ENCODE measurements at places on chromosomes 11 and 22. TPM values are rescaled to one million over a fixed set of nuclear protein-coding genes. Genes with fewer than 3 reads are reported as not detected.

CADM1 gene
- 0.52 TPM for total RNA-seq

FADD gene
- 37.7 TPM for total RNA-seq

TSKU gene
- 1.5 TPM for total RNA-seq

OR51G1 gene
- not detected for total RNA-seq

SLC22A25 gene
- total RNA-seq: not detected

ANO1 gene
- not detected for total RNA-seq

SEC14L2 gene
- 7.7 TPM for total RNA-seq

ABTB2 gene
- 6.1 TPM for total RNA-seq

Data from activated CD8-positive, alpha-beta memory T cell treated with anti-CD3 and anti-CD28 coated beads for 36 hours (primary cell).